ENCODE measurements at places on chromosomes 6 and 20.

DNA sequence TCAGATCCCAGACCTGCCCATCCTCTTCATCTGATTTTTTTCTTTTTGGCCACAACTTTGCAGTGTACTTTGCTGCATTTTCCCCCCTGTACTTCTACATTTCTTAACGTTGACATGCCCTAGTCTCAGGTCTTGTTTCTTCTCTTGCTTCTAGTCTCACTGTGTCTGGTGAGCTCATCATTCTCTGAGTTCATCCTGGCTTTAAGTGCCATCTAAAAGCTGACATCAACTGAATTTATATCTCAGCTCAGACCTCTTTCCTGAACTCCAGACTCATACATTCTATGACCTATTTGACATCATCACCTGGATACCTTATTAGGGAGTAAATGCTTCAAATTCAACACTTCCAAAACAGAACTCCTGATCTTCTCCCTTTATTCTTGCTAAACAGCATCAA lies 48.9 kb downstream of the TINAG start:
- no peak for DNase-seq

DNA sequence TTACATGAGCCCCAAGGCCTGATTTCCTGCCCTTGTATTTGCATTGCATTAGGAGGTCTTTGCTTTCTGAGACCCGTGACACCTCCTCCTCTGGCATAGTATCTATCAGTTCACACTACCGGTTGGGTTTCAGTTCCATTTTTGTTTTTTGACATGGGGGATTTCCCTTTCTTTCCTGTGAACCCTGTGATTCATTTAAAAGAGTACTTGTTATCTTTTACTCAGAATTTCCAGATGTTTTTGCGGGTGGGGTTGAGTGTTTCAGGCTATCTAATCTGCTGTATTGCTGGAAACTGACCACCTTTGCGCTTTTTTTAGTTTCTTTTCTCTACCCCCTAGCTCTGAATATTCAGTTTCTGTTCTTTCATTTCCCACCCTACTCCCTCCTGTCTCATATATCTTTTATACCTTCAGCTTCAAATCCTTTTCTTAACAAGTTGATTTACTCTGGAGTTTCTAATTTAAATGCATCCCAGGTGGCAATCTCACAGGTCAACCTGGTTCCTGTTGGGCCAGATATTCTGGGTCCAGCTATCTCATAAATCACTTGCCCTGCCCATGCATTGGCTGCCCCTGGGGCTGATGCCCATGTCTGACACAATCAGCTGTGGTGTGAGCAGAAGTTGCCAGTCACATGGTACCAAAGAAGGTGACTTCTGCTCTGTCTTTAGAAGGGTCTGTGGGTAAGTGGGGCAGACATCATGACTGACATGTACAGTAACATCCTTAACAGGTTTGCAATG lies 14.3 kb upstream of the NCOA3 start:
- DNase-seq = no peak

- no peak for DNase-seq
Observed at GRCh38 chr6:87070741-87071140, 24.2 kb downstream of the CGA start.

DNA sequence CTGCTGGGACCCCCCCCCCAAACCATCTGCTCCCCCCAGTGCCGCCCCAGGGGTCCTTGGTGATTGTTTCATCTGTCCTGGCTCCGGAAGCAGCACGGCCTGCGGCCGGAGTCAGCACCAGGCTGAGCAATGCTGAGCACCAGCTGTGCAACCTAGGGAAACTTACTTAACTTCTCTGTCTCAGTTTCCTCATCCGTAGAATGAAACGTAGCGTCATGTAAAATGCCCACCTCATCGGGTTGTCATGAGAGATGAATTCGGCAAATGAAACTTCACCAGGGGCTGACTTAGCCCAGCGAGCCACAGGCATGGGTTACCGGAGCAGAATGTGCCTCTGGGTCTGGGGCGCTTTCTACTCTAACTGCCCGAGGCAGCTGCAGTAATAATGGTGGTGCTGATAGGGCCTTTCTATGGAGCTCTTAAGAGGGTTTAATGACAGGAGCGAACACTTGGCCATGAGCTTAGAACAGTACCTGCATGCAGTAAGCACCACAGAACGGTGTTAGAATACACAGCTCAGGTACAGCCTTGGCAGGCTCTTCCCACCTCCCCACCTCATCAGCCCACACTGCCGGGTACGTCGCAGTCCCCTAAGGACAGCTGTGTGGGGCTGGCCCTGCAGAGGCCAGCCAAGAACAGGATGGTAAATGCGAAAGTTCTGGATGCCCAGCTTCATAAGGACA lies 1.7 kb downstream of the THBS2 start:
- DNase-seq = no peak
